Endodermal cell (in vitro differentiated cells): ENCODE measurements at places on chromosomes 1 and 21. TPM values are rescaled to one million over a fixed set of nuclear protein-coding genes. Genes with fewer than 3 reads are reported as not detected.

Gene ERO1B
- total RNA-seq: 4.0 and 4.9 TPM in 2 replicates

Gene GSTM1
- total RNA-seq: 21.3 and 23.0 TPM in 2 replicates

- peak; percentile 26 for DNase-seq
Measured at GRCh38 chr1:47623557-47623940, 185.7 kb downstream of the FOXD2 start.

- DNase-seq: peak; percentile 69
Measured at GRCh38 chr1:214349781-214350180, 68.8 kb downstream of the SMYD2 start.

GRCh38 chr1:159775716-159776115 lies 5.0 kb upstream of the DUSP23 start:
- no peak for DNase-seq

- peak; percentile 83 for DNase-seq
Measured at GRCh38 chr1:116724765-116725375, 29.4 kb upstream of the CD2 start.

- peak; percentile 26 for DNase-seq
Measured at GRCh38 chr1:29364101-29364678, 127.9 kb downstream of the PTPRU start.
